Smooth muscle cell of the brain vasculature (primary cell): ENCODE measurements at places on chromosomes 2 and 18.

DNA sequence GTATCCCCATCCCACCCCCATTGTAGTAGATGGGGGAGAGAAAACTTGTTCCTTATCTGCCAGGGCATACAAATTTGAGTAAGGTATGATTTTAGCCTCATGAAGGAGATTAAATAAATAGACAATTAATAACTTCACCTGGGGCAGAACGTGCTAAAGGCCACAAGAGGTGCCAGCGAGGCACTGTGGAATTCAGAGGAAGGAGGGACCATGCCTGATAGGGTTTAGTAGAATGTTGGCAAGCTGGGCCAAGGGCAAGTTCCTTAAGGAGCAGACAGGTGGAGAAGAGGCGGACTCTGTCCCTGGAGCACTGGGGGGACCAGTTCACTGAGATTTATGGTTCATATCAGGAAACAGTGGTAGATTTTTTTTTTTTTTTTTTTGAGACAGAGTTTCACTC lies 22.5 kb downstream of the STAMBP start:
- DNase-seq = no peak

GRCh38 chr2:223529696-223530095 lies 72.5 kb downstream of the SCG2 start:
- no peak for DNase-seq

GRCh38 chr18:2114289-2114688 lies 457.0 kb downstream of the METTL4 start:
- no peak for DNase-seq

DNA sequence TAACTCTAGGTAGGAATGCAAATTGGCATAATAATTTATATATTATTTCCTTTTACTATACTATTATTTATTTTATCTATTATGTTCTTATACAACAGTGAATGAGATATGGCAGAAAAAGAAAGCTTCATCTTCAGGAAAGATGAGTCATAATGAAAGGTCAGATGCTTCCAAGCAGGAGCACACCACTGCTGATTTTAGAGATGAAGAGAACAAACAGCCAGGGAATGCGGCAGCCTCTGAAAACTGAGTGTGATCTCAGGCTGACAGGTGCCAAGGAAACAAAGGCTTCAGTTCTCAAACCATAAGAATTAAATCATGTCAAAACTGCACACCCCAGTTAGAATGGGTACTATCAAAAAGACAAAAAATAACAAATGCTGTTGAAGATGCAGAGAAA lies 149.0 kb downstream of the CCDC178 start:
- no peak for DNase-seq

DNA sequence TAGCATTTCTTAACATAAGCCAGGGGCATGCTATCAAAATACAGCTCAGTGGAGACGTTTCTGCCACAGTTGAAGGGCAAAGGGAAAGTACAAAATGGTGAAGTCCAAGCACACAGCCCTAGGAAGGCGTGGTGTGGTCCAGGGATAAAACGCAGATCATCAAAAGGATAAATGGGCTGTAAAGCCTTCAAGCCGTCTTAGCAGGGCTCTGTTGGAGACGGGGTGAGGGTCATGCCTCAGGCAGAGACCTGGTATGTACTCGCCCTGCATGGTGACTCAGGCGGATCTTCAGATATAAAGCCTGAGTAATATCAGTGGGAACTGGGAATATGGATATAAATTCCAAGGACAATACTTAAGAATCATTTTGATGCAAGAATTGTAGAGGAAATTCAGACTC lies 61.2 kb downstream of the NGEF start:
- no peak for DNase-seq

- DNase-seq = no peak
These were observed 964.9 kb upstream of the ACVR2A start for GRCh38 chr2:146879882-146880281.

GRCh38 chr2:232551776-232552175 lies 1.3 kb downstream of the EIF4E2 start:
- no peak for DNase-seq

DNA sequence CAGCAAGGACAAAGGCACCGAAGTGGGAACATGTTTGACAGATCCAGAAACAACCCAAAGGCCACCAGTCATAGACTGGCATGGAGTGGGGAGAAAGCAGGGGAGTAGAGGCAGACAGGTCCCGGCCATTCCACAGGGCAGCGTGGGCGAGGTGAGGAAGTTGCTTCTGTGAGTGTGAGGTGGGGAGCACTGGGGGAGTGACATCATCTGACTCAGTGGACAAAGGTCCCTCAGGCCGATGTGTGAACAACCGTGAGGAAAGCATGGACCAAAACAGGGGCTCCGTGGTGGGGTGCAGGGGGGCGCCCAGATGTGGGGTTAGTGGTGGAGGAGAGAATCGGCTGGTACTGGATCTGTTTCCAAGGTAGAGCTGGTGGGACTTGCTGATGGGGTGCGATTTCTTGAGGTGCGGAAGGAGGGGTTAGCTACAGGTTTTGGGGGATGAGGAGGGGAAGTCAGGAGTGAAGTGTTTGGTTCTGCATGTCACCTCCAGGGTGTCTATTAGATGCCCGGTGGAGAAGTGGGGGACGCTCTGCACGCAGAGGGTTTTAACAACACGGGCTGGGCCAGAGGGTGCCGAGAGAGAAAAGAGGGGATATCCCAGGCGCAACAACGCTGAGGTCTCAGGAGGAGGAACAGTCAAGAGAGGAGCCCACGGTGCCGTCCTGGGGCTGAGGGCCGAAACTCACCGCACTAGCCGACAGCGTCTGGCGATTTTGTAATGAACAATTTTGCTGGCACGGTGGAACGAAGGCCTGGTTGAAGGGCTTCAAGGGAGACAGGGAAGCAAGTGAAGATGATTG lies 2.5 kb upstream of the SFT2D3 start:
- no peak for DNase-seq

DNA sequence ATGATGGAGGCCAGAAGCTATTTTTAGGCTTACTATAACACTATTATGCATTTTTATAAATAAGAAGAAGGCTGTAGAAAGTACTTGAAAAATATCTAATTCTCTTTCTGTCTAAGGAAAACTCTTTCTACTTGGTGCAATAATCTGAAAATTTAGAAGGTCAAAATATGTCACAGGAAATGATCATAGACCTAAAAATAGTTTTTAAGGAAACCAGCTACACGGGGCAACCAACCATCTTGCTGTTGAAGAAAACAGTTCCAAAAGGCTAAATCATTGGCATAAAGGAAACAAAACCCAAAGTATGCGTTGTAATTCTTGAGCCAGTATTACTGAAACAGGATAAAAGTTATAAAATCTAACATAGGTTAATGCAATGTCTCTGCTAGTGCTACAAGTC lies 40.2 kb downstream of the SOCS6 start:
- DNase-seq = no peak
